Activated CD8-positive, alpha-beta memory T cell treated with anti-CD3 and anti-CD28 coated beads, Interleukin-2, amount 10 ng/mL, durations not matched to agents 7 days and 5 days (primary cell): ENCODE measurements at places on chromosomes 3 and 15. TPM values are rescaled to one million over a fixed set of nuclear protein-coding genes. Genes with fewer than 3 reads are reported as not detected.

DNA sequence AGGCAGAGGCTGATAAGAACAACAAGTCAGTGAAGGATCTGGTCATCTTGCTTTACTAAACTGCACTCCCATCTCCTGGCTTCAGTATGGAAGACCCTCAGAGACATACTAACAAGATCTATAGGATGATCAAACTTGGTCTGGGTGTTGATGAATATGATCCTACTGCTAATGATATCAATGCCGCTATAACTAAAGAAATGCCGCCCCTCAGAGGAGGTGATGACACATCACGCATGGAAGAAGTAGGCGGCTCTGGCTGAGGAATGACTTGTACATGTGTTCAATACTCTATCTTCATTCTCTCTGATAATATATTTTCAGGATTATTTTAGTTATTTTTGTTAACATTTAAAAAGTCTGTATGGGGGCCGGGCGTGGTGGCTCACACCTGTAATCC lies 17.5 kb upstream of the EIF2B5 start:
- DNase-seq, result no peak

DNA sequence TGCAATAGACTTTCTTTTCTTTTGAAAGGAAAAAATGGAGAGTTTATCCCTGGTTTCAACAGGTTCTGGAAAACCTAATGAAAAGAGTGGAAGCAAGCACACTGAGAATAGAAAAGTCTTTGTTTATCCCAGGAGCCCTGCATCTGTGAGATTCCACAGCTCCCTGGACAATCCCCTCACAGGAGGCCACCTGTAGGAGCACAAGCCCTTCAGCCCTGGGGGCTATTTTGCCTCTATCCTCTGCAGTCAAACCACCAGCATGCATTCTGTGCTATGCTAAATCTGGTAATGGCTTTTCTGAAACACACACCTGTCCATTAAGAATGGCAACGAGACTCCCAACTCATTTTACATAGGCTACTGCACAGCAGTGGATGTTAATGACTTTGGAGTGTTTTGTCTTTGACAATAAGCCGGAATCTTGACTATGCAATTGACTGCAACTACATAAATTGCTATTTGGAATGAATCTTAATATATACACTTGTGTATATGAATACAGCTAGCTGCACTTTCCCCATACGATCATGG lies 369.4 kb downstream of the NR2F2 start:
- DNase-seq, result no peak

DNA sequence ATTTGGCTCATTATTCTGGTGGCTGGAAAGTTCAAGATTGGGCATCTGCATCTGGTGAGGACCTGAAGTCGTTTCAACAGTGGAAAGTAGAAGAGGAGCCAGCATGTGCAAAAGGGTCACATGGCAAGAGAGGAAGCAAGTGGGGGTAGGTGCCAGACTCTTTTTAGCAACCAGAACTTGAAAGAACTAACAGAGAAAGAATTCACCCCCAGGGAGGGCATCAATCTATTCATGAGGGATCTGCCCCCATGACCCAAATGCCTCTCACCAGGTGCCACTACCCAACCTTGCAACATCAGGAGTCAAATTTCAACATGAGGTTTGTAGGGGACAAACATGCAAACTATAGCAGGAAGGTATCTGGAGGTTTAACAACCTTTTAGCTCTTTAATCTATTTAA lies 10.3 kb upstream of the RYK start:
- no peak for DNase-seq

The UROC1 gene
- total RNA-seq, result not detected

The GOLGA6B gene
- total RNA-seq, result not detected

DNA sequence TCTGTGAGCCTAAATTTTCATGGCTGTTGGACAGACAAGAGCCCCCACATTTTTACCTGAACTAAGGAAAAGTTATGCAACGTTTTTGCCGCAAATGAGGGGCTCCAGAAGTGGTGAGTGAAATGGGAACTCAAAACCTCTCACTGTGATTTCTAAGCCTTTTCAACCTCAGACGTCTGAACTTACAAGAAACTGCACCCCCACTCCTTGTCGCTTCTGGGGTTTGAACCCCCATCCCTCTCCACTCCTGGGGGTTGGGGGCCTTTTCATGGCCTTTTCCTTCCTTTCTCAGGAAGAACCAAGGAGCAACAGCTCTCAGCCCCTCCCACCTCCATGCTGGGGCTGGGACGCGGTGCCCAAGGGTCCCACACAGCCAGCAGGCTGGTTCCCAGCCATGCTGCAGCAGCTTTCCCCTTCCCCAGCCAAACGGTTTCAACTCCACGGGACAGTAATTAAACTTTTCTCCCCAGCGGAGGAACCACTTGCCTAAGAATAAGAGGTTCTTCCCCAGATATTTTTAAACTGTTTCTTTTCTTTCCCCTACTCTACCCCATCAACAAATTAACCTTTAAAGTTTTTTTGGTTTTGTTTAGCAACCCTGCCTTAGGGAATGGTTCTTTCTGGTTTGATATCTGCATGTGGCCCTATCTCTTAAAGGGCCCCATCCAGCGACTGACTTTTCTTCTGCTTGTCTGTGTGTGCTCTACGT lies 387.6 kb upstream of the CBLB start:
- no peak for DNase-seq

- DNase-seq, result no peak
These were observed 54.6 kb upstream of the ATOSA start for GRCh38 chr15:52733696-52734255.

The CDCP1 gene
- total RNA-seq, result 7.0 TPM

DNA sequence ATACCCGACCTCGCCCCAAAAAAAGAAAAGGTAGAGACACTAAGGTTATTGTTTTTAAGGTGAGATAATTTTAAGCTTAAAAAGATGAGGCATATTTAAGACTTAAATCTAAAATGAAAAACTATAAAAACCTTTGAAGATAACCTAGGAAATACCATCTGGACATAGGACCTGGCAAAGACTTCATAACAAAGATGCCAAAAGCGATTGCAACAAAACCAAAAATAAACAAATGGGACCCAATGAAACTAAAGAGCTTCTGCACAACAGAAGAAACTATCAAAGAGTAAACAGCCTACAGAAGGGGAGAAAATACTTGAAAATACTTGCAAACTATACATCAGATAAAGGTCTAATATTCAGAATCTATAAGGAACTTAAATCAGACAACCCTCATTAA lies 80.9 kb downstream of the TMCC1 start:
- DNase-seq, result no peak

DNA sequence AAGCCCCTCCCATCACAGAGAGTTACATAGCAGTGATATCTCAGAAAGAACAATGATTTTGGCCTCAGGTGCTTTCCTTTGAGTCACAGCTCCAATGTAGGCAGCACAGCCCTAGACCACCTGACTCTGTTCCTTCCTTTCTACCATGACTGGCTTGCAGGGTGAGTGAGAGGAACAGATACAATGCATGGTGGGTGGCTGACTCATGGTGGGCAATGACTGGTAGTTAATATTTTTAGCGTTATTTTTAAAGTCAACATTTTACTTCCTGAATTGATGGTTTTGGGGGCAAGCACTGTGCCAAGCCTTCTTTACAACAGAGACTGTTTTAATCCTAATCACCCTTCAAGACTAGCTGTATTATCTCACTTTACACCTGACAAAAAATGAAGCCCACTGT lies 32.8 kb upstream of the ST3GAL6 start:
- DNase-seq, result no peak

DNA sequence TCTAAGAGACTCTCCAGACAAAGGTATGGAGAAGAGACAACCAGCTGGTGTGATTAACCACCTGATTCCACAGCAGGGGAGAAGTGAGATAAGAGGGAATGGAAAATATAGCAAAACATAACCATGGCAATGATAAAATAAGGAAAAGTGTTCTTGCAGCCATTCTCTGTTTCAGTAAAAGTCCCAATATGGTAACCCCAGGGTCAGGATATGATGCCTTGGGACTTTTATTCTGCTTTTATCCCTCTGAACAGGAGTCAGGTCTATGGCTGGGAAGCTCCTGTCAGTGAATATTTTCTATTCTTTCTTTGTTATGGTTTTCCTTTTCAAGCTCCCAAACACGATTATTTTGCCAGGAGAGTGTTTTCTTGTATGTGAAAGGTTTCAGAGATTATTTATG lies 94.2 kb downstream of the SLC9A9 start:
- DNase-seq, result no peak

DNA sequence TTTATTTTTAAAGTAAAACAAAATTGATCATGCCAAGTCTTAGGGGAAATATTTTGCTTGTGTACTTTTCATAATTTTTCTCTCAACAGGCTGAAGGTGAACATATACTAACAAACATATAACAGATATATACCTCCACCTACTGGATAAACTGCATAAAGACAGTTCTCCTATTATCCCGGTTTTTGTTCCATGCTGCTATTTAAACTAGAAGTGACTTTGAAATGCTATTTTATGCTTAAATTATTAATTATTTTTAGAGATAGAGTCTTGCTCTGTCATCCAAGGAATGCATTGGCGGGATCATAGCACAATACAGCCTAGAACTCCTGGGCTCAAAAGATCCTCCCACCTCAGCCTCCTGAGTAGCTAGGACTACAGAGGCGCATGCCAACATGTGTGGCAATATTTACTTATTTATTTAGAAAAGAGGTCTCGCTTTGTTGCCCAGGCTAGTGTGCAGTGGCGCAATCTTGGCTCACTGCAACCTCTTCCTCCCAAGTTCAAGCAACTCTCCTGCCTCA lies 49.8 kb downstream of the ST3GAL6 start:
- DNase-seq, result no peak

DNA sequence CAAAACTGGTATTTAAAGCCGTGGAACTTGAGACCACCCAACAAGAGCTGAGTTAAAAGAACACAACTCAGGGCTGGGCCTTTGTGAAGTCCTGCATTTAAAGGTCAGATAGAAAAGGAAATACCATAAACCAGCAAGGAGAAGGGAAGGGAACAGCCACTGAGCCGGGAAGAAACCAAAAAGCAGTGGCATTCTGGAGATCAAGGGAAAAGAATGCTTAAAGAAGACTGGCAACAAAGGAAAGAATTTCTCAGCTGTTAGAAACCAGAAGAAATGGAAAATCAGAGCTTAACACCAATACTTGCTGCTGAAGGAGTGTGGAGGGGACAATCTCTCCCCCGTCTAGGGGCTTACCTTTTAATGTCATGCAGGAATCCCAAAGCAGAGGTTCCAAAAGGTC lies 247.4 kb upstream of the CHRNA7 start:
- no peak for DNase-seq

GRCh38 chr3:153722157-153722556 lies 399.0 kb upstream of the ARHGEF26 start:
- no peak for DNase-seq
